ENCODE measurements at places on chromosomes 2 and 18. TPM values are rescaled to one million over a fixed set of nuclear protein-coding genes. Genes with fewer than 3 reads are reported as not detected.
A peak's percentile ranks its signal among the peaks of the same experiment; 100 is the strongest.

DNA sequence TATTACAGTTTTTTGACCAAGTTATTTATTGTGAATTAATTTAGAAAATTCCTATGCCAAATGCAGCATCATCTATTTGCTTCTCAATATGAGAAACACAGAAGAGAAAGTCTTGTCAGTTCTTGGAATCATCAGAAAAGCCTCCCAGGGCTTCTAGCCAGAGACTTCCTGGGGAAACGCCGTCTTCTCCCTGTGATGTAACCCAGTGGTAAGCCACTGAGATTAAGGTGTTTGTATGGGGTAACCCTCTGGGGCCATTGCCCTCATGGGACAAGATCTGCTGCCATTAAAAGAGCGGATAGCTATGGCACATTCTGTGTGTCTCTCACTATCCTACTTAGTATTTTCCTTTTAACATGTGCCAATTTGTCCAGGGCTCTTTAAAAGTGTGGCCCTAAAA is 28.0 kb downstream of the ANKRD29 start:
- DNase-seq = no peak

DNA sequence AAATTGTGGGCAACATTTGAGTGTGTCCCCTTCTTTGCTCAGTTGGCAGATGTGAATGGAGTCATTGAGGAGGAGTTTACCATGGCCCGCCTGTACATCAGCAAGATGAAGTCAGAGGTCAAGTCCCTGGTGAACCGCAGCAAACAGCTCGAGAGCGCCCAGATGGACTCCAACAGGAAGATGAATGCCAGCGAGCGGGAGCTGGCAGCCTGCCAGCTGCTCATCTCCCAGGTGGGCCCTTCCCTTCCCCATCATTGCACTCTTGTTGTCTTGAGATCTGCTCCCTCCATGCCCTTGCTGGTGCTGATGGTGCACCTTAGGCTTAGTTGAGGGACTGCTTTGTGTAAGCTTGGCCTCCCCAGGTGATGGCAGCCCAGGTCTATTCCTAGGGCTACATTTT is 47.5 kb upstream of the LYPD6B start:
- DNase-seq = no peak

The DSG1 gene
- total RNA-seq = not detected

DNA sequence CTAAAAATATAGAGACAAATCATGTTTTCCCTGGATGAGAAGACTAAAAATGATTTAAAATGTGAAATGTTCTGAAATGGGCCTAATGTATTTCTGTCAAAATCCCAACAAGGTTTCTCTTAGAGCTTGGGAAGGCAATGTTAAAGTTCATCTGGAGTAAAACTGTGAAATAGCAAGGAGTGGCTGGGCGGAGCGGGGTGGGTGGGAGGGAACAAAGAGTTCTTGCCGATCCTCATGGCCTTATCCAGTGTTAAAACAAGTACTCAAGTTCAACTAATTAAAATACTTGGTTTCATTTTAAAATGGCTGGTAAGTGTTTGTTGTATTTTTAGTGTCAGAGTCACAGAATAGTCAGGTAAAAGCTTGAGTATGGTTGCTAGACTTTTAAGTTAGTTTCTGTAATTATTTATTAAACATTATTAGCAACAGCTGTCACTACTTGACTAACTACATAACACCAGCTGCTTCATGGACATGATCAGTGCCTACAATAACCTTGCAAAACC is 87.3 kb downstream of the RTN4 start:
- DNase-seq = no peak

DNA sequence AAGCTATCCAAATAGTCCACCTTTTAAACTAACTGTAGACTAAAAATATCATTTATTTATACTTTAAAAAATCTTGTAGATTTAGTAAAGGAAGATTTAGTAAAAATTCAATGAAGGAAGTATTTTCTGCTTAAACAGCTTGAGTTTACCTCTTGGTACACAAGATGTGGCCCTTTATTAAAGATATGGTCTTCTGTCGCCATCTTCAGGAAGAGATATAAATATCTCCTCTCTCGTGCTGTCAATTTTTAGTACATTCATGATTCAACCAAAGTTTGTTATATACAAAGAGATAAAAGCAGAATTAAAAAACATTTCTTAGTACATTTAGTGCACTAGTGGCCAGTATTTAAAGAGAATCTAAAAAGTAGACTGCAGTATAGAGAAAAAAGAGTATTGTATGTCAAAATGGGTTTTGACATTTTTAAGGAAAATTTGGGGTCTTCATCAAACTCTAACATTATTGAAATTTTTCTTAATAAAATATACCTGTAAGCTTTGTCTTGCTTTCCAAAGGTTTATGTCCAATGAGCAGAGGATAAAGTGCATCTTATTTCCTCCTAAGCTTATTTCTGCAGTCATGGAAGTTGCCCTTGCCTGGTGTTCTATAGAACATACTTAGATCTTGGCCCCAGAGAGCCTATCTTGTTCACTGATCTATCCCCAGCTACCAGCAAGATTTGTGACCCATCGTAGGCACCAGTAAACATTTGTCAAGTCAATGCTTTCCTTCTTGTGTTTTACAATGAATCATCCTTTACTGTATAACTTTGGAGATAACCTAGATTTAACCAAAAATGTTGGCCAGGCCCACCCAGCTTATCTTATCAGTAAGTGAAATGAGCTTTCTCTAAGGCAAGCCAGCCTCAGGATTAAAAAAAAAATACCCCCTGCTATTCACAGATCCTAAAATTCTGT is 18.5 kb upstream of the EML6 start:
- DNase-seq = peak; percentile 87

GRCh38 chr18:62354151-62354550 is 29.0 kb downstream of the TNFRSF11A start:
- DNase-seq = no peak

DNA sequence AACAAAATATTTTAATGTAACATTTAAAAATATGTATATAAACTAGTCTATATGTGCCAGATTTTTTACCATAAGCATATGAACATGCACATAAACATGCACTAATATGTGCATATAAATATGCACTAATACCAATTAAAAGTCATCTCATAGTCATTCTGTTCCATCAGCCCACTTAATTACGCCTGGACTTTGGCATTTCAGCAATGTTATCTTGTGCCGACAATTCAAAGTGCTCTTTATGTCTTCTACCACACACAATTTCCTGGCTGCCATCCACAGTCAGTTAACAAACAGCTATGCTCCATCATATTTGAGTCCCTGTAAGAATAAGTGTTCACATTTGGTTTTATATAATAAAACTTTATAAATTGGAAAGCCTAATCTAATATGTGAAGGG is 92.6 kb upstream of the TSPYL6 start:
- peak; percentile 54 for DNase-seq

The CD8B2 gene
- total RNA-seq = not detected

DNA sequence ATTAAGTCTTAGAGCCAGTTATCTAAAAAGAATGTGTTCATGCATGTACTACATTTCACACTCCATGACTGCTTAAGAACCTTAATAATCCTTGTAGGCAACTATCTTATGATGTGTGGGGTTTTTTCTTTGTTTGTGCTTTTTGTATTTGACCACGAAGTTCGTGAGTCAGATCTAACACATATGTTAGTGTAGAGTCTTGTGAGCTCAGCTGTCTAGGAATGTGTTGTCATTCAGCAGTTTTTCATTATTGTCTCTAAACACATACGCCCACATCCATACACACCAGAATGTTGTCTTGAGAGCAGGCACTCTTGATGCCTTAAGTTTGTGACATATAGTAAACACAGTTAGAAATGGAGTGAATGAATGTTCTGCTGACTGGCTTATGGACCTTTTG is 38.4 kb downstream of the CAB39 start:
- no peak for DNase-seq

- DNase-seq = no peak
Measured at GRCh38 chr18:52343731-52344340, 3.8 kb downstream of the DCC start.

The PAX8 gene
- 5.9 TPM for total RNA-seq

DNA sequence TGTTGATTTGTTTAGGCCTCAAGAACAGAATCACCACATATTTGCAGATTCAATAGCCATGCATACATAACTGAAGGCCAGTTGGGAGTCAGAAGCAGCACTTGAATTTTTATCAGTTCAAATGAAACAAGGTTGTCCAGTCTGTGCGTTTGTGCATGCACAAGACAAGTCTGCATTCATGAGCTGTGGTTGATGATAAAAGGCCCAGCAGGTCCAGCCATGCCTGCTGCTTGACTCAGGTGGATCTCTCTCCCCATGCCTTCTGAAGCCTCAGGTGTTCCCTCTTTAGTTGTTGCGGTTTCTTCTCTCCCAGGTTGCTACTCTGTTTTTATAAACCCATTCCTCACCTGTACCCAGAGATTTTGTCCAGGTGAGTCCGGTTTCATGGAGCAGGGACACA is 124.5 kb downstream of the CCDC102B start:
- no peak for DNase-seq

DNA sequence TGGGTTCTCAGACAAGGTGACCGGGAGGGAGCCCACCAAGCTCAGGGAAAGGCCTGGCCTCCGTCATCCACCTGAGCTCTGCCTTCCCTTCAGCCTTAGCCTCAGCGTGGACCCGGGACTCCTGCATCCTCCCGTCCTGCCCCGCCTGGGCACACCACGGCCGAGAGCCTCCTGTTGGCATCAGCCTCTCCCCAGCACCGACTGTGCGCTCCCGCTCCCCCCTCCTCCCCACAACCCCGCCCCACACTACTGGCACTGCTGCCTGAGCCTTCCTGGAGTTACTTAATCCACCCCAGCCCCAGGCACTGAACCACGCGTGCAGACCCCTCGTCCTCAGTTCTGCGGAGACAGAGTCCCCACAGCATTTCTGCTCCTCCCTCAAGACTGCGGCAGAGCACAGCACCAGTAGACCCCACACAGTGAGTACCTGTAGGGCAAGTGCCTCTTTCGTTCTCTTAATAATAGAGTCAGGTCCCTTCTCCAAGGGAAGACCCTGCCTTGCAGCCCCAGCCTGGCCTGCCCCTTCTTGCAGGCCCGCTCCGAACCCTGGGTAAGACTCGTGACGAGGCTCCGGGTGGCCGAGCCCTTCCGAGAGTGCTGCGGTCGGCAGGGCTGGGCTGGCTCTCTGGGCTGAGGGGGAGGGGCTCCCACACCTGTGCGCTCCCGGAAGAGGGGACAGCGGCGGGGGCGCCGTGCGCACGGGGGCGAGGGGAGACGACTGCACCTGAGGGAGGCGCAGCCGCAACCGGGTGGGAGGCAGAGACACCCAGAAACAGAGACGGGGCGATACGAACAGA is at the start of gene AMER3:
Gene AMER3, plus strand, starts transcription at position 285 of the 797 bp plus-strand sequence. CDS start 6,533 bp downstream, outside the sequence.
- DNase-seq = no peak

GRCh38 chr18:46224181-46224775 is 120.1 kb downstream of the HAUS1 start:
- DNase-seq = no peak

GRCh38 chr2:74845217-74845751 is 11.4 kb downstream of the HK2 start:
- DNase-seq = no peak

DNA sequence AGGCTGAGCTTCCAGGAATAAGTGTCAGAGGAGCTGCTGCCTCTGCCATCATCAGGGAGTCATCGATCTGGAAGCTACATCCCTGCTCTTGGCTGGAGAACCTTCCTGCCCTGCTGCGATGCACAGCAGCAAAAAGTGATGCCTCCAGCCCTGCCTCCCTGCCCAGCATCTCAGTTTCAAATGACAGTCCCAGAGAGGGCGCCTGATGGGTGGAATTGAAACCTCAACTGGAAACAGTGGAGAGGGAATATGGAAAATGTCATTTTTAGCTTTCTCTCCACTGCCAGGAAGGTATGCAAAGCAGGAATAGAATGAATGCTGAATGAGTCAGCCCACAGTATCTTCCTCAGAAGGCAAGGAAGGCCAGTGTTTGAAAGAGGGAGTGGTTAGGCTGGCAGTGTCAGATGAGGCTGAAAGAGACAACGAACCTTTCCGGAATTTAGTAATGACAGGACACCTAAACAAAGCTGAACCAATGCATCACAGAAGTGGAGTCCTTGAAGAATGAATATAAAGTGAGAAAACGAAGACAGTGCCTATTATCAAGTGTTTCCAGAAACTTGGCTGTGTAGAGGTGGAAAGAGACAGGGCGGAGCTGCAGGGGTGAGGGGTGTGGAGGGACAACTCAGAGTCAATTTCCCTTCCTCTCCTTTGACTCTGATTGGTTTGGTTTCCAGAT is 153.9 kb upstream of the NDUFV2 start:
- DNase-seq = no peak

The CCBE1 gene
- 35.1 TPM for total RNA-seq

The GREB1 gene
- total RNA-seq = 3.3 TPM

DNA sequence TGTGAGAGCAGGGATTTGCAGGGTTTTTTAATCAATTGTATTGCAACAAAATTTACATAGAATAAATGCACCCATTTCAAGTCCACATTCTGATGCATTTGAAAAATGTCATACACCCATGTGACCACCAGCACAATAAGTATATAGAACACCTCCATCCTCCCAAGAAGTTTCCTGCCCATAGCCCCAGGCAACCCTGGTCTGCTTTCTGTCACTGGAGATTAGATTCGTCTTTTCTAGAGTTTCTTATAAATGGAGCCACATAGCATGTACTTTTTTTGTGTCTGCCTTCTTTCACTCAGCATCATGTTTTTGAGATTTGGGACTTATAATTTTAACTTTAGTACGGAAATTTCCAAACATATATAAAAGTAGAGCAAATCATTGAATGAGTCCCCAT is 127.2 kb upstream of the EPAS1 start:
- DNase-seq = no peak

- no peak for DNase-seq
Measured at GRCh38 chr2:239273280-239274234, 127.3 kb downstream of the HDAC4 start.

The CAPN14 gene
- 0.21 TPM for total RNA-seq

GRCh38 chr2:24276349-24276899 is 83.9 kb downstream of the ITSN2 start:
- DNase-seq = no peak

The UNC50 gene
- total RNA-seq = 36.4 TPM

The PRKRA gene
- 68.5 TPM for total RNA-seq

DNA sequence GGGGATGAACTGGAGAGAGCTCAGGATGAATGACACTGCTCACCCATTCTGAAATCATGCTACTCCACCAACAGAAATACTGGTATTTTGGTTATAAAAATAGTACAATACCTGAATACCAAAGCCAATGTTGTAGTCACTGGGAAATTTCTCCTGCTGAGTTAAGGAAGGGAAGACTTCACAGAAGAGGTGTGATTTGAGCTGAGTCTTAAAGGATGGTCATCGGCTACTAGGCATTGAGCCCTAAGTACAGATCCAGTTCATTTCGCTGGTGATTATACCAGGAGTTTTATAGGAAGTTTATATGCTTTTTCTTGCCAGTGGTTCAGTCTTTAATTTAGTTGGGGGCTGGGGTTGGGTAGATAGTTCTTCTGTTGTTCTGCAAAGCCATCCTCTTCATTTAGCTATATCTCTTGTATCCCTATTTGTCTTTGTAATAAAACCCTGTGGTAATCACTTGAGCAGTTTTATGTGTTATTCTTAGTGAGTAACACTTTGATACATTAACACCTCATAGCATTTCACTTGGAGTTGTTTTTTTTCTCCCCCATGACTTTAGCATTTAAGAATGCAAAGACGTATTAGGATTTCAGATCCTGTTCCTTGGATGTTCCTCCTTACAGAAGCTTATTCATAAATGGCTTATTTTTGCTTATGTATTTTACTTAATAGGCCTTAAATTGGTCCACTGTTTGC is 239.9 kb upstream of the FOSL2 start:
- DNase-seq = no peak

GRCh38 chr2:178962805-178963433 is 87.0 kb downstream of the CCDC141 start:
- no peak for DNase-seq

GRCh38 chr18:8966821-8967220 is 135.7 kb upstream of the NDUFV2 start:
- peak; percentile 26 for DNase-seq
